ENCODE measurements at places on chromosomes 1 and 21.

DNA sequence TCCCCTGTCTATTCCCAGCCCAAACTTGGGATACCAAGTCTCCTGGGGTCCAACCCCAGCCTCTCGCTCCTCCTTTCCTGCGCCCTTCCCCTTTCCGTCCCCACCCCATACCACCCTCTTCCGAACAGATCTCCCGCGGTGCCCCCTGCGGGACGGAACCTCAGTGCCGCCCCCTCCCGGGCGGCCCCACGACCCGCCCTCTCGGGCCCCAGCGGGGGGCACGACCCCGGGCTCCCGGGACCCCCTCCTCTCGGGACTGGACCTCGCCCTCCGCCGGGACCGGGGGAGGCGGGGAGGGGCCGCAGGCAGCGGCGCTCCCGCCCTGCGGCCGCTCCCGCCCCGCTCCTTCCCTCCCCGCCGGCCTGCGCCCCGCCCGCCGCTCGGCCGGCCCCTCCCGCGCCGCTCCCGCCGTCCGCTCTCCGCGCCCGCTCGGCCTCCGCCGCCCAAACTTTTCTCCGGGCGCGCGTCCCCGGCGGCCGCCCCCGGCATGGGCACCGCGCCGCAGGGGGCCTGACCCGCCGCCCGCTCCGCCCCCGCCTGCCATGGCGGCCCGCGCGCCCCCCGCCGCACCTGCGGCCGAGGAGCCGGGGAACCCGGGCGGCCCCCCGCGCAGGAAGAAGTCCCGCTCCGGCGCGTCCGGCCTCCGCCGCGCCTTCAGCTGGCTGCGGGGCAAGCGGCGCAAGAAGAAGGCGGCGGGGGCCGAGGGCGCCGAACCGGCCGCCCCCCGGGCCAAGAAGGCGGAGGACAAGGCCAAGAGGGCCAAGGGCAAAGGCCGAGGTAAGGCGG is 39.0 kb upstream of the SYNC start:
- no peak for DNase-seq

GRCh38 chr1:66206563-66207144 is 327.3 kb upstream of the SGIP1 start:
- no peak for DNase-seq

GRCh38 chr1:175317779-175318178 is 125.2 kb upstream of the KIAA0040 start:
- DNase-seq, result no peak

- no peak for DNase-seq
Measured at GRCh38 chr1:9731561-9731960, 80.0 kb downstream of the PIK3CD start.

DNA sequence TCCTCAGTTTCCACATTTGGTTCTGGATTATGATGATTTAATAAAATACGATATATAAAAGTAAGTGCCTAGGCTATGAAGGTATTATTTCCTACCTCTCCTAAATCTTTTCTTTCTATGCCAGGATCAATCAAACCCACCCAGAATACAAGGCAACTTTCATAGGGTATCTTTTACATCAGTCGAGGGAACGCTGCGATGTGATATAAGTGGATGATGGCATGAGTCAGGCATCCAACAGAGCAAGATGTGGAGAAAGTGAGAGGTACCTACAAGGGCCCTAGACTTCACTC is 781 bp downstream of the TTLL7 start:
- no peak for DNase-seq

- DNase-seq, result no peak
Measured at GRCh38 chr1:212643877-212644276, 35.3 kb downstream of the ATF3 start.

- no peak for DNase-seq
Measured at GRCh38 chr21:46083791-46084561, 13.9 kb upstream of the COL6A2 start.

DNA sequence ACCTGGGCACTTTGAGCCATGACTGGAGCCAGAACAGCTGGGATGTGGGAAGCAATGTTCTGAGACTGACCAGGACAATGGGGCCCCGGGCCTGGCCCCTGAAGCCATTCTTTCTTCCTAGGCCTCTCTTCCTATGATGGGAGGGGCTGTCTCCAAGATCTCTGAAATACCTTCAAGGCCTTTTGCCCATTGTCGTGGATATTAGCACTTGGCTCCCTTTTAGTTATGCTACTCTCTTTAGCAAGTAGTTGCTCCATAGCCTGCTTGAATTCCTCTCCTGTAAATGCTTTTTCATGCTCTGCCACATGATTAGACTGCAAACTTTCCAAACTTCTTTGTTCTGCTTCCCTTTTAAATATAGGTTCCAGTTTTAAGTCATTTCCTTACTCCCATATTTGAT is 262.9 kb upstream of the CACYBP start:
- no peak for DNase-seq

GRCh38 chr1:187067160-187067559 is 238.4 kb downstream of the PLA2G4A start:
- DNase-seq, result no peak

DNA sequence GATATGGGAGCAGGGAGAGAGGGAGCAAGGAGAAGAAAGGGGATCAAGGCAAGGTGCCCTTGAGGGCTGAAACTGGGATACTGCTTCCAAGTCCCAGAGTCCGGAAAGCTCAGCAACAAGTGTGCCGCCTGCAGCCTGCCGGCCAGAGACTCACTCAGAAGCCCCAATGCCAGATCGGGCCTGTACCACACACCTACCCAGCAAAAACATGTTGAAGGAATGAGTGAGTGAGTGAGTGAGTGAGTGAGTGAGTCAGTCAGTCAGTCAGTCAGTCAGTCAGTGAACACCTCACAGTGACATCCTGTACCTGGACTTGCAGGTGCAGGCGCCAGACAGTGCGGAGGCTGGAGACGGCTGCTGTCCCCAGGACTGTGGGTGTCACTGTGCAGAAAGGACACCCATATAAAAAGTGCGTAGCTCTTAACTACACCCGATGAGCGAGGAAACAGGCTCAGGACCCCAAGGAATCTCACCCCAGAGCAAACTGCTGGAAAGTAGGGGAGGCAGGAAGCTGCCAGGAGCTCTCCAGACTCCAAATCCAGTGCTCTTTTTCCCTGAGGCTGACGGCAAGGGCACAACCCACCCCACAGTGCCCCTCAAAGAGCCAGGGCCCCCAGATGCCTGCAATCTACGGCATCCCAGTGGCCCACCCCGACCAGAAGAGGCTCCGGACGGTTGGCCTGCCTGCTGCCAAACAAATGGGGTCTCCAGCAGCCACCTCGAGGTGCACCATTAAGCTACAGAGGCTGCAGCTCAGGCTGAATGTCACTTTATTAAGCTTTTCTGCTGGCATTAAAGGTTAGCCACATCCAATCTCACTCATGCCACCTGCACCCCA is 261.7 kb downstream of the NPHP4 start:
- DNase-seq, result no peak

- no peak for DNase-seq
Measured at GRCh38 chr21:34942911-34943310, 106.2 kb downstream of the RUNX1 start.

DNA sequence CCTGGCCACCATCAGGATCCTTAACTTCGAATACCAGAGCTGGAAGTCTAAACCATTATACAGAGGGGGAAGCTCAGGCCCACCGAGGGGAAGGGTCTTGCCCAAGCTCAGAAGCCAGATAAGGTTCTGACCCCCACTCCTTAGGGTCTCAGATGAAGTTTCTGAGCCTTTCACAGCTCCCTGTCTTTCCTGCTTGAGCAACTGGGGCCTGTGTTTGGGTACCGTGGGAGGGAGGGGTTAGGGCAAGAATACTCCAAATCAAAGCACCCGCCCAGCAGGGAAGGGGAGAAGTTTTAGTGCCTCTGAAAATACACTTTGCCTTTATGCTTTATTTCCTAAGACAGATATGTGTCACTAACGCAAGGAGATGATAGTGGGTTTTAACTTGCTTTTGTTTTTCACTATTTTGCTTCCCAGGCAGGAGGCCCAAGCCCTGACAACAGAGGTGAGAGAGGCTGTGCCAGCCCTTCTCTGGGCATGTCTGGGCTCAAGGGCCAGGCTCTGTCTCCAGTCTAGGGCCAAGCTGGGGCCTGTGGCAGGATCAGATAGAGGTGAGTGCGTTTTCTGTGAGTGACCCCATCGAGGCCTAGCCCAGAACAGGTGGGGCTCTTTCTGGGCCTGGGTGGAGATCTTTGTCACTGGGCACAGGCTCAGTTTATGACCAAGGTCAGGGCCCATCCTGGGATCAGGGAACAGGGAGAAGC is 20.5 kb upstream of the TENT5B start:
- DNase-seq, result no peak

- DNase-seq, result no peak
Measured at GRCh38 chr21:42350927-42351426, at the start of gene TFF2. TFF2 (minus strand) TSS chr21:42350994; CDS start chr21:42350957, 37 bp downstream.

DNA sequence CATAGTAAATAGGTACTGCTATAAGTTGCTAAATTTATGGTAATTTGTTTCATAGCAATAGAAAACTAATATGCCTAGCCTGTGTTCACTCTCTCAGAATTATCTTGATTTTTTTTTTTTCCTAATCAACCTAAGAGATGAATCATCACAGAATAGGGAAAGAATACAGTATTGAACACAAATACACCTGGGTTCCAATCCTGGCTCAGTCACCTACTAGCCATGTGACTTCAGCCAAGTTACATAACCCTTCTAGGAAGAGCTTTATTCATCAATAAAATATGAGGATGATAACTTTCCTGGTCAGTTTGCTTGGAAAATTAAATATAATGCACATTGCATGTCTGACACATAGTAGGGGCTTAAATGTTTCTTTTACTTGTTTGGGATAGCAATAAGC is 279.5 kb downstream of the FOXD2 start:
- DNase-seq, result no peak

DNA sequence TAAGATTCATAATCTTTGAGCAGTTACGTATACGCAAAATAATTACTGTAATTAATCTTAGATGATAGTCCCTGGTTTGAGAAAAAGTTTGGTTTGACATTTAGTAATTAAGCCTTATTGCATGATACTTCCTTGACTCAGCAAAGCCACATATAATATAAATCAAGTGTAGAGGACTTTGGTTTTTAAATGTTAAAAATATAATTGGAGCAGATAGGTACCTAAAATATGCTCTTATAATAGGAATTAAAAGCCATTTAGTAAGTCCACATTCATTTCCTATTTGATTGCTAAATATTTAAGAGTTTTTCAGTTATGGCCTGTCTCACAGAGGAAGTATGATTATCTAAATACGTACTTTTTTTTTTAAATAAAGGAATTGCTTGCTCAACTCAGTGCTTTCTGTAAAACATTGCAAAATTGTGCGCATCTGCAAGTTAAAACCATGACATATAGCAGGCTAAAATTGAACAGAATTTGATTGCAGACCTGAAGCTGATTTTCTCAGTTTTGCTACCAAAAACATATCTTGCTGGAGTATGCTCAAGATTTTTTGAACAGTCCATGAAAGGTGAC is 20.4 kb downstream of the RPE65 start:
- DNase-seq, result no peak

DNA sequence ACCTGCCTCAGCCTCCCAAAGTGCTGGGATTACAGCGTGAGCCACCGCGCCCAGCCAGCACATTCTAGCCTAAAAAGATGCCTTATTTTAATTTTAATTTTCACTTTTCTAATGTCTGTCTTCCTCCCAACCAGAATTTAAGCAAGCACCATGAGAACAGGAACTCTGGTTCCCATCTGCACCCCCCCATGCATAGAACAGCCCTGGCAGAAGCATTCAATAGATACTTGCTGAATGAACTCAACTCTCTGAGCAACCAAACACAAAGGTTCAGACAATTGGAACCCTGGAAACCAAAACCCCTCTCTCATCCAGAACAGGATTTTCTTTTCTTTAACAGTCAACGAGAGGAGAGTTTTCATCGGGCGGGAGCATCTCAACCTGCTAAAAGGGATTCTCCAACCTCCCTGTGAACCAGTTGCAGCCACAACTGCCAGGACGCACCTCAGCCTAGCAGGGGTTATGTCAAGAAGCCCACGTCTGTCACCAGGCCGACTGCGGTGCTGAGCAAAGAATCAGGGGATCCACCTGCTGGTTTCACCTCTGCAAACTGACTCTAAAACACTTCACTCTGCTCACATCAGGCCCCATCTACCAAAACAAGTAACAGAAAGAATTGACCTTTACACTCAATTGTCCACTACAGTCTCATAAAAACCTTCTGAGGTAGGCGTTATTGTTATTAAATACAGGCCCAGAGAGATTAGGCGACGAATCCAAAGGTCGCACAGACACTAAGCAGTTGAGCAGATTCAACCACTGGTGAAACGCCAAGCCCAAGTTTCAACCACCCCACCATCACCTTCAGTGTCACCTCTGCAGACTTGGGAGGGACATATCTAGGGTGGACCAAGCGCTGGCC is 1.7 kb downstream of the KIAA2013 start:
- DNase-seq, result no peak

DNA sequence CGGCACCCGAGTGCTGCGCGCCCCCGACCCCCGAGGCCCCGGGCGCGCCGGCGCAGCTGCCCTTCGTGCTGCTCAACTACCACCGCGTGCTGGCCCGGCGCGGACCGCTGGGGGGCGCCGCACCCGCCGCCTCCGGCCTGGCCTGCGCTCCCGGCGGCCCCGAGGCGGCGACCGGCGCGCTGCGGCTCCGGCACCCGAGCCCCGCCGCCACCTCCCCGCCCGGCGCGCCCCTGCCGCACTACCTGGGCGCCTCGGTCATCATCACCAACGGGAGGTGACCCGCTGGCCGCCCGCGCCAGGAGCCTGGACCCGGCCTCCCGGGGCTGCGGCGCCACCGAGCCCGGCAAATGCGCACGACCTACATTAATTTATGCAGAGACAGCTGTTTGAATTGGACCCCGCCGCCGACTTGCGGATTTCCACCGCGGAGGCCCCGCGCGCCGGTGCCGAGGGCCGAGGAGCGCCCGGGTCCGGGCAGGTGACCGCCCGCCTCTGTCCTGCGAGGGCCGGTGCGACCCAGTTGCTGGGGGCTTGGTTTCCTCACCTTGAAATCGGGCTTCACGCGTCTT is 49.0 kb downstream of the SIM2 start:
- DNase-seq, result no peak

GRCh38 chr21:44079846-44080245 is 27.4 kb upstream of the PWP2 start:
- DNase-seq, result no peak

DNA sequence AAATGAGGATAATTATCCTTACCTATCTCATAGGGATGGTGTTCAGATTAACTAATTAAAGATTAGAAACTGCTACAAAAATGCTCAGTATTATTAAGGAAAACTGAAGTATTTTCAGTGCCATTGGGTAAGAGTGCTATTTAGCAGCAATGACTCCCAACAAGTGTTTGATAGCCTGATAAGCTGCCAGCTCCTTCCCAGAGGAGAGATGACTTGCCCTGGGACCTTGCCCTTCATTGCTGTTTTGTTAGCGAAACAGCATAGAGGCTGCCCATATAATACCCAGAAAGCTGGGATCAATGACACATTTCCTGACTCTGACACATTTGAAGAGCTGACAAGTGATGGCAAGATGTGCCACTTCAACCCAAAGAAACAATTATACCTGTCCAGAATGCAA is 592.2 kb downstream of the ADGRL2 start:
- DNase-seq, result no peak

DNA sequence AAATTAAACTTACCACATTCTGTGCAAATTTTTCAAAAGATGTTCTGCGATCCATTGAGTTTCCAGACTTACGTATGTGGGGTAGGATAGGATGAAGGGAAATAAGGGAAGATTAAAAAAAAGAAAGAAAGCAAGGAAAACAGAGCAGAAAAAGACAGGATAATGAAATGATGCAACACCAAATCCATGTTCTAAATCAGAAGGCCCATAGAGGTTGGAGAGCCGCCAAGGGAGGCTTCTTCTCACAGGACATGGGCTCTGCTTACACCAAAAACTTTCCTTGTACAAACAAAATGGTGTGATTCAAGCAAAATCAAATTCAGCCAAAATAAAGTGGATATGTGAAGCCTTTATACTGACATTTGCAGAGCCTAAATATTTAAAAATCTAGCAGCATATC is 189.5 kb upstream of the GREM2 start:
- DNase-seq, result no peak

- DNase-seq, result no peak
Measured at GRCh38 chr1:169308313-169309039, 59.1 kb downstream of the NME7 start.

Data from CD4-positive, alpha-beta T cell treated with Interleukin-2 at 100 ng/mL for 4 hours (primary cell).